ENCODE measurements at places on chromosomes 13 and 19.

DNA sequence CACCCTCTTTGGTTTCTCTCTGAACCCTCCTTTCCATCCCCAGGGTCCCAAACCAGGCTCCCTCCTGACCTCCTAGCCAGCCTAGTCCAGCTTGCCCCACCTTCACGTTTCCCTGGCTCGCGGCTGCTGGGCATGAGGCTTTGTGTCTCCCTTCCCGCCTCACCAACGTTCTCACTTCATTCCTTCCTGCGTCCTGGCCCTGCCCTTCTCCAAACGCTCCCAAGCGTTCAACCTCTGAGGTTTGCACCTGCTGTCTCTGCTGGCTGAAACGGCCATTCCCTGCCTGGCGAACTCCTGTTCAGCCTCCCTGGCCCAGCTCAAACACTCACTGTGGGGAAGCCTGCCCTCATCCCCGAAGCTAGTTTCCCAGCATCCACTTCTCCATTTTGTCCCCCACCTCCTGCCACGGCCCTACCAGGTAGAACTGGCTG, 12.4 kb downstream of the EPS8L1 start:
- DNase-seq, result no peak

DNA sequence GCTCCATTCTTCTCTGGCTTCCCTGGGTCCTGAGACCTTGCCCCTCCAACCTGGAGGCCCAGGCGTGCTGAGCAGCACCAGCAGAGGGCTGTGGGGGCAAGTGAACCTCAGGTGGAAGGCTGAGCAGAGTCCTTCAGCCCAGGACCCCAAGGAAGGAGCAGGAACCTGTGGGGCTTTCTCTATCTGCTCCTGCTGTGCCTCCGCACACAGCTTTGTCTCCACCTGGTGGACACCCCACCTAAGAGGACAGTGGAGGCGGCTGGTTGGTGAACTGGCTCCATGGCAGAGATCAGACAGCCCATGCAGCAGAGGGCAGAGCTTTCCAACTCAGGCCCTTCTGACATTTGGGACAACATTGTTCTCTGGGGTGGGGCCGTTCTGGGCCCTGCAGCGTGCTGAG, 19.7 kb downstream of the ZFR2 start:
- DNase-seq, result peak; percentile 50

DNA sequence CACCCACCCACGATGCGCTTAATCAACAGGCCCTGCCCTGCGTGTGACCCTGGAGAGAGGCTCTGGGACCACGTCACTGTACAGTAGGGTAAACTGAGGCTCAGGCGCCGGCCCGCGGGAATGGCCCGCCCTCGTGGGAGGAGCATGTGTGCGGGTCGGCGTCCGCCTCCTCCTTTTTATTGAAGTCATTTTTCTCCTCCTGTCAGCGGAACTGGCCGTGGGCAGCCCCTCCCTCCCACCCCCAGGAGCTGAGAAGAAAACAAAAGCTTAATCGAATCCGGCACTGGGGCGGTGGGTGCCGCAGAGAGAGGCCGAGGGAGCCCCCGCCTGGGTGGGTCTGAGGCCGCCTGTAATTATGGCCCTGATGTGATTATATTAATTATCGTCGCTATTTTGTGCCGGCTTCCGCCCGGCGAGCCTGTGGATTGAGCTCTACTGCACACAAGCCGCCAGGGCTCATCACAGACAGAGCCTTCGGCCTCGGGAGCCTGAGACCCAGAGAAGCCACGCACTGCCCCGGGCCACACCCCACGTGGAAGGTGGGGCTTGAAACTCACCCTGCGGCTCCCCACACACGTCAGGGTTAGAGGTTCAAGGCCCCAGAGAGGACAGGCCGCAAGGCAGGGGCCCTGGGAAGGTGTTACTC, 7.0 kb downstream of the C2CD4C start:
- DNase-seq, result no peak

- peak; percentile 81 for DNase-seq
Observed at GRCh38 chr19:2273356-2274184, 8.4 kb downstream of the PEAK3 start.

DNA sequence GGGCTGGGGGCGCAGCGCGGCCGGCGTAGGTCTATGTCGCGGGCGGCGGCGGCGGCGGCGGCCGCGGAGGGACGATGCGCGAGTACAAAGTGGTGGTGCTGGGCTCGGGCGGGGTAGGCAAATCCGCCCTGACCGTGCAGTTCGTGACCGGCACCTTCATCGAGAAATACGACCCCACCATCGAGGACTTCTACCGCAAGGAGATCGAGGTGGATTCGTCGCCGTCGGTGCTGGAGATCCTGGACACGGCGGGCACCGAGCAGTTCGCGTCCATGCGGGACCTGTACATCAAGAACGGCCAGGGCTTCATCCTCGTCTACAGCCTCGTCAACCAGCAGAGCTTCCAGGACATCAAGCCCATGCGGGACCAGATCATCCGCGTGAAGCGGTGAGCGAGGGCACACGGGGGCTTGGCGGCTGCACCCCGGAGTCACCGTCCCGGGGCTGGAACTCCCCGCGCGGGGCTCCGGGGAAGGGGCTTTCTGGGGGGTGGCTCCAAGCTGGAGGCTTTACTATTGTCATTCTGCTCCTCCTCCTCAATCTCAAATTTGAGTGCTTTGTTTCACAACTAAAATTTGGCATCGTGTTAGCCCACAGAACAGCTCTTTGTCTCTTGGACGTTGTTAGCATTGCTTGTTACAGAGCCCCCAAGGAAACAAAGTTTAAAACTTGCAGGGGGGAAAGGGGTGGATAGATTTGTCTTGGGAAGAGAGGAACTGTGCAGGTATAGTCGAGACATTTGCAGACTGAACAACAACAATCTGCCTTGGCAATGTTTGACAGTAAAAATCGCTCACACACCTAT, 630 bp downstream of the RAP2A start:
- peak; percentile 50 for DNase-seq

Data from CD4-positive, alpha-beta T cell treated with Interleukin-17A for 1 hour (primary cell).